ENCODE measurements at places on chromosomes 3 and 15.

GRCh38 chr15:74319596-74320351 lies 47.7 kb downstream of the CYP11A1 start:
- no peak for ATAC-seq

GRCh38 chr3:7615043-7615442 lies 754.1 kb downstream of the GRM7 start:
- ATAC-seq: no peak

- no peak for ATAC-seq
These were observed 16.6 kb downstream of the NBEAL2 start for GRCh38 chr3:46995901-46996562.

DNA sequence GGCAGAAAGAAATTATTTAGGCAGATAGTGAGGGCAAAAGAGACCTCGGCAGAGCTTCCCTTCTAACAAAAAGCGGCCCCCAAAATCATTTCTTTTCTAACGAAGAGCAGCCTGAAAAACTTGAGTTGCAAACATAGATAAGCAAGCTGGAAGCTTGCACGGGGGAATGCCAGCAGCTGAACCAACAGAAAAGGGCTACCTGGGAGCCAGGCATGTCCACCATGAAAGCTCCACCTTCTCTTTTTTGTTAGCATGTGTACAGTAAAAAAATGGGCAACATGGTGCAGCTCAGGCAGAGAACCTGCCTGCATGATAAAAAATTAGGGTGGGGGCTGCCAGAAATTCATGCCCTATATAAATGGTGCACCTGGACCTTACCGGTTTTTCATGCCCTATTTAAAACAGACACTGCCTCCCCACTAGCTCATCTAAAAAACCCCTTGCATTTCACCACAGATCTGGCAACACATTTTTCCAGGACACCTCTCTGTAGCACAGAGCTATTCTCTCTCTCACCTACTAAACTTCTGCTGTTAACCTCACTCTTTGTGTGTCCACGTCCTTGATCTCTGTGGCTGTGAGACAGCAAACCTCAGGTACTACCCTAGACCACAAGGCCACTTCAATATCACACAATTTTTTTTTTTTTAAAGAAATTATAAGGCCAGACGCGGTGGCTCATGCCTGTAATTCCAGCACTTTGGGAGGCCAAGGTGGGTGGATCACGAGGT lies 18.7 kb downstream of the SLC33A1 start:
- ATAC-seq: no peak
